ENCODE measurements at places on chromosomes 6 and 20.

GRCh38 chr6:150243620-150244314 is 100.9 kb downstream of the PPP1R14C start:
- DNase-seq, result no peak

- no peak for DNase-seq
Measured at GRCh38 chr6:23499549-23499948, 626.5 kb upstream of the NRSN1 start.

DNA sequence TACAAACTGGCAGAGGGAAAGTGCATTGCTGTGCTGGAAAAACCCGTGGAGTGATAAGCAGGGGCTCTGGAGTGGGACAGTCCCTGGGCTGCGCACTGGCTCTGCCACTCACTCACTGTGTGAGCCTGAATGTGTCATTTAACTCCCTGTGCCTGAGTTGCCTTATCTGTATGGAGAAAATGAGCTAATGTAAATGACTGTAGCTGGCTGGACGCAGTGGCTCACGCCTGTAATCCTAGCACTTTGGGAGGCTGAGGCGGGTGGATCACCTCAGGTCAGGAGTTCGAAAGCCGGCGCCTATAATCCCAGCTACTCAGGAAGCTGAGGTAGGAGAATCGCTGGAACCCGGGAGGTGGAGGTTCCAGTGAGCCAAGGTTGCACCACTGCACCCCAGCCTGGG is 18.4 kb upstream of the RPN2 start:
- DNase-seq, result no peak

- DNase-seq, result no peak
Measured at GRCh38 chr20:60630609-60631008, 621.5 kb upstream of the CDH4 start.

- DNase-seq, result no peak
Measured at GRCh38 chr20:2879146-2879545, 5.9 kb downstream of the PTPRA start.

DNA sequence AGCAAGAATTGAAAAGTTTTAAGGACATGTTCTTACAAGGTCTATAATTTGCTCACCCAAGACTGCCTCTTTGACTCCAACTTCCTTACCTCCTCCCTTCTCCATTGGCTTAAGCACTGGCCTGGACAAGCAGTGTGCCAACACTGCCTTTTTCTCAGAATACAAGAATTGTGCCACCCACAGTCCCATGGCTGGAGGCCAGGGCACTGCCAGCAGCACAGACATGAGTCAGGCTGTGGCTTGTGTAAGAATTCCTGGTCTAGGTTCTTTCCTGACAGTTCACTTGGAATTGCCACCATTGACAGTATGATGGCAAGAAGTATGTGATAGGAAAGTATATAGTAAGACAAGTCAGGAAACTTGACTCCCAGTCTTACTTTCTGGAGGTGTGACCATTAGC is 202.7 kb upstream of the MARCKS start:
- peak; percentile 69 for DNase-seq

DNA sequence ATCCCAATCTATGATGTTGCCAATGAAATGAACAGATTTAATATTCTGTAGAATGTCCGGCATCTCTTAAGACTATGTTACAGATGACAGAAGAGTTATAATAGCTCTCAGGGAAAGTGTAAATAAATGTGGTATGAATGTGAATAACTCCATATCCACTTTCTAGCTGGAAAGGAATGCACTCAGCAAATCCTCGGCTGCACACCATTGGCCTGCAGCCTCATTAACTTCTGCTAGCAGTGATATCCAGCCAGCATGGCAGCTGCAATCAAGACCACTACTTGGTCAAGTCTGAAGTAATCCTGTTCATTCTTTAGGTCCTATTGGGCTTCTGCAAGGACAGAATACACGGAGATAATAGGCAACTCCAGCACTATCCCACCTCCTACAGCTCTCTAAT is 17.3 kb upstream of the MICA start:
- no peak for DNase-seq

DNA sequence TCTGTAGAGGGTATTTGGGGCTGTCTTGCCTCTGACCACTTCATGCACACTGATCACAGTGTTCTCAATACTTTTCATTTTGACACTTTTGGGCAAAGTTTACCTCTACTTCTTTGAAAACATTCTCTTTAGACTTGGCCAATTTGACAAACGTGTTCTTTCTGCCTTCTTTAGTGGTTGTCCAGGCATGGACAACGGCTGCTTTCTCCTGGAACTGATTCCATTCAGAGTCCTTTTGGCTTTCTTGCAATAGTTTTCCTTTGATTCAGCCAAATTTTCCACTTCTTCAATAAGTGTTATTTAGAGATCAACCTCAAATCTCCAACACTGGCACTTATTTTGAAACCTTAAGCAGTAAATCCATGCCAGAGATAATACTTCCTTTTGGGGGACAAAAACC is 6.7 kb upstream of the CST9 start:
- no peak for DNase-seq

- no peak for DNase-seq
Measured at GRCh38 chr6:158789115-158789917, 29.9 kb downstream of the EZR start.

- DNase-seq, result no peak
Measured at GRCh38 chr20:12090920-12091319, 173.2 kb downstream of the BTBD3 start.

DNA sequence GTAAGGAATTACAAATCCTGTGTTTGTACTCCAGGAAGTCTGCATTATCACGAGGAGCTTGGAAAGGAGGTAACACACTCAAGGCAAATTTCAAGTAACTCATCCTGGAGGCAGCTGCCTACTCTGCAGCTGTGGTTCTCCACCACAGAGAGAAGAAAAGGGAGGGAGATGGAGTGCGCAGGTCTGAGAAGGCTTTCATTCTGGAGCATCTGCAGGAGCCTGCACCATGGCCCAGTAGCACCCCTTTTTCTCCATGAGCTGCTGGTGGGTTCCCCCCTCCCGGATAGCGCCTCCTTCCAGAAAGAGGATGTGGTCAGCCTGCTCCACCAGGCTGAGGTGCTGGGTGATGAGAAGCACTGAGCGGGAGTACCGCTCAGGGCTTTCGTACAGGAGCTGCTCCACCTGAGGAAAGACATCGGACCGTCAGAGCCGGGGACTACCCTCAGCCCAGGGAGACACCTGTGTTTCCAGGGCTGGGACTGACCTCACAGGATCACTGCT is 1.6 kb upstream of the PSMB8 start:
- no peak for DNase-seq

DNA sequence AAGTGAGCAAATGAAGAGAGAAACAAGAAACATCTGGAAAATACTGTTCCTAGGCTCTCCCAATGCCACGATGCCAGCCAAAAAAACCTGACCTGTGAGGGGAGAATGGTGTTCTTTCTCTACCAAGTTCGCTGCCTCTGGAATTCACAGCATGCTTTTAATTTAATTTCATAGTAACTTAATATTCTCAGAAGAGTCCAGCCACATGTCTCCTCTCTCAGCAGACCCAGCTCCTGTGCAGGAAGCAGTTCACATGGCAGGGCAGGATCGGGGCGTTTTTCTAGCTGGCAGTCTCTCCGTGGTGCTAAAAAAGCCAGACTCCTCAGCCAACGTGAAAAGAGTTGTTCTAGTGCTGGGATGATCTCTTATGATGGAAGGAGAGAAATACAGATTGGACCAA is 57.5 kb downstream of the BFSP1 start:
- no peak for DNase-seq

- DNase-seq, result peak; percentile 99
Measured at GRCh38 chr20:51456511-51457509, 85.7 kb downstream of the NFATC2 start.

Measured in HTR-8/SVneo (cell line).